ENCODE measurements at places on chromosomes 4 and X.

- DNase-seq: no peak
These were observed 9.9 kb downstream of the FGG start for GRCh38 chr4:154602404-154603020.

DNA sequence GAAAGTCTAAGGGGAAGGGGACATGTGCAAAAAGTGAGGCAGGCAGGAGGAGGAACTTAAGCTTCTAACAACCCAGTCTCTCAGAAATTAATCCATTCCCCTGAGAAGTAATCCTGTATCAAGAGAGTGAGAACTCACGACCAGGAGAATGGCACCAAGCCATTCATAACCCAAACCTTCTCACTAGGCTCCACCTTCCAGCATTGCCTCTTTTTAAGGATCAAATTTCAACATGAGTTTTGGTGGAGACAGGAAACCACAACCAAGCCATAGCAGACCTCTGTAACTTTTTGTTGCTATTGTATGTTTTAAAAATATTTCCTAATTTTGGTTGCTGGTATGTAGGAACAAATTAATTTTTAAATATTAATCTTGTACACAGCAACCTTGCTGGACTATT is 32.8 kb downstream of the PASD1 start:
- DNase-seq: no peak

- DNase-seq: no peak
These were observed 42.3 kb downstream of the TRIM2 start for GRCh38 chr4:153246446-153247115.

GRCh38 chrX:47644557-47645091 is 5.7 kb downstream of the ELK1 start:
- DNase-seq: no peak

DNA sequence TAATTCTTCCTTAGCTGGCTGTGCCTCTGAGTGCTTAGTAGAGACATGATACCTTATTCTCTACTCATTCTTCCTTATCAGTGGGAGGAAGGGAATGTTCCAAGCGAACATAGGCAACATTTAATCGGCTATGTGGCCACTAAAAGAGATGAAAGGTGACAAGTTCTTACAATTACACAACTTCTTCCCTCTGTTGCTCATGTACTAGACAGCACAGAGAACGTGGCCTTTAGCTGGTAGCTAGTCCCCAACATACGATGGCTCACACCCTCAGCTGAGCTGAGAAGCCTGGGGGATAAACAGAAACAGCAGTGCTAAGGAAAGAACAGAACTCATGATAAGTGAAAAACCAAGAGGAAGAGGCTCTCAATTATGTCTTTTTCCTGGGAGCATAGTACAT is 52.2 kb downstream of the APOO start:
- no peak for DNase-seq

- DNase-seq: peak; percentile 76
These were observed 169.8 kb downstream of the BTC start for GRCh38 chr4:74624351-74625151.

GRCh38 chrX:14412686-14413085 is 116.7 kb upstream of the GLRA2 start:
- no peak for DNase-seq

DNA sequence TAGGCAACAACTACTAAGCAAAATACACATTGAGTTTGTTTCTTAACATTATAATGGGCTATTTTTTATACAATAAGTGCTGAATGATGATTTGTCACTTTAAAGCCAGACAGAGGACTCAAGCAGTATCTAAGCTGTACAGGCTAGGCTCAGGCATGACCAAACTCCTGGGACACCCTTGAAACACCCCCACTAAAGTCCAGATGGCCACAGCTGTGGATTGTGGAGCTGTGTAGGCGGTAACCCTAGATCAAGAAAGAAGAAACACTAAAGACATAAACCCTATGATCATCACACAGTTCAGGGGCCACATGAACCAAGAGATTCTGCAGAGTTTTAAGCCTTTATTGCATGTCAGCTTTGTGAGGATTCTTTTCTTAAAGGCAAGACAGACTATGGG is 25.1 kb downstream of the TAB3 start:
- DNase-seq: no peak

GRCh38 chr4:189202182-189202868 is 738.3 kb upstream of the FRG1 start:
- DNase-seq: peak; percentile 35

GRCh38 chr4:79025170-79025569 is 85.9 kb upstream of the PAQR3 start:
- DNase-seq: no peak

GRCh38 chrX:2284601-2285000 is 216.2 kb downstream of the DHRSX start:
- DNase-seq: no peak

DNA sequence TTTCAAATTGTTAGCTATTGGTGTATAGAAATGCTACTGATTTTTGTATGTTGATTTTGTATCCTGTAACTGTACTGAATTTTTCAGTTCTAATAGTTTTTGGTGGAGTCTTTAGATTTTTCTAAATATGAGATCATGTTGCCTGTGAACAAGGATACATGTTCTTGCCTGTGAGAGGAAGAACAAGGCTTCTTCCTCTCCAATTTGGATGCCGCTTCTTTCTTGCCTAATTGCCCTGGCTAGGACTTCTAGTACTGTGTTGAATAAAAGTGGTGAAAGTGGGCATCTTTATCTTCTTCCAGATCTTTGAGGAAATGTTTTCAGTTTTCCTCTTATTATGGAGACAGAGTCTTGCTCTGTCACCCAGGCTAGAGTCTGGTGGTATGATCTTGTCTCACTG is 16.2 kb upstream of the NAP1L5 start:
- no peak for DNase-seq
